Dermis lymphatic vessel endothelial cell (primary cell): ENCODE measurements at places on chromosomes 7 and 10. TPM values are rescaled to one million over a fixed set of nuclear protein-coding genes. Genes with fewer than 3 reads are reported as not detected.

The KNDC1 gene
- total RNA-seq = not detected in 2 replicates

The ZNHIT1 gene
- 82.3 and 86.4 TPM in 2 replicates for total RNA-seq

The AFAP1L2 gene
- 0.17 and 0.54 TPM in 2 replicates for total RNA-seq

The CTNNA3 gene
- total RNA-seq = 0.22 and 0.26 TPM in 2 replicates

The FKBP6 gene
- not detected in 2 replicates for total RNA-seq

The CH25H gene
- 3.8 and 6.3 TPM in 2 replicates for total RNA-seq

The PLXDC2 gene
- total RNA-seq = 10.2 and 10.7 TPM in 2 replicates

The ATOH7 gene
- not detected in 2 replicates for total RNA-seq

The SLC26A3 gene
- not detected in 2 replicates for total RNA-seq

The CUZD1 gene
- 0.11 and 0.17 TPM in 2 replicates for total RNA-seq

The HMX2 gene
- total RNA-seq = not detected in 2 replicates

The GNAT3 gene
- total RNA-seq = not detected in 2 replicates

The FRAT1 gene
- 5.5 and 5.6 TPM in 2 replicates for total RNA-seq

The TMEM229A gene
- not detected in 2 replicates for total RNA-seq

The AGK gene
- total RNA-seq = 20.3 and 20.6 TPM in 2 replicates

The VIPR2 gene
- not detected in 2 replicates for total RNA-seq

The SPDYE6 gene
- not detected in 2 replicates for total RNA-seq

The CPEB3 gene
- total RNA-seq = 1.6 TPM in 2 replicates

The NME8 gene
- total RNA-seq = not detected in 2 replicates

The RAMP3 gene
- 136 and 467 TPM in 2 replicates for total RNA-seq
